ENCODE measurements at places on chromosomes 6 and 20.

GRCh38 chr6:108364470-108364869 lies 69.6 kb downstream of the AFG1L start:
- DNase-seq, result no peak

- no peak for DNase-seq
Measured at GRCh38 chr6:148103436-148103835, 239.2 kb upstream of the SASH1 start.

DNA sequence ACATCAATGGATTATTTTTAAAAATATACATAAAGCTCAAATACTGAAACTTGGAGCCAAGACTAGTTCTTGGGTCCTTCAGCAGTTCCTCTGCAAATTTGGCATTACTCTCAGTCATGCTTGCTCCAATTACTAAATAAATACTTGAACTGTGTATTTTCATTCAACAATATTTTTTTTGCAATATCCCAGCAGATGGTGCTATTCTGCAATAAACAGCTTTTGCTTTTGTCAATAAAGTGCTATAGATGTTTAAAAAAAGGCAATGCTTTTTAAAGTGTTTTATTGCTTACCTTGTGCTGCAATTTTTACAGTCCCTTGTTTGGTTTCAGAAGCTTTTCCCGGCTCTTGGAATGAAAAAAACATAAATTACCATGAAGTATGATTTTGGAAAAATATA lies 243.4 kb downstream of the TRDN start:
- DNase-seq, result peak; percentile 39

DNA sequence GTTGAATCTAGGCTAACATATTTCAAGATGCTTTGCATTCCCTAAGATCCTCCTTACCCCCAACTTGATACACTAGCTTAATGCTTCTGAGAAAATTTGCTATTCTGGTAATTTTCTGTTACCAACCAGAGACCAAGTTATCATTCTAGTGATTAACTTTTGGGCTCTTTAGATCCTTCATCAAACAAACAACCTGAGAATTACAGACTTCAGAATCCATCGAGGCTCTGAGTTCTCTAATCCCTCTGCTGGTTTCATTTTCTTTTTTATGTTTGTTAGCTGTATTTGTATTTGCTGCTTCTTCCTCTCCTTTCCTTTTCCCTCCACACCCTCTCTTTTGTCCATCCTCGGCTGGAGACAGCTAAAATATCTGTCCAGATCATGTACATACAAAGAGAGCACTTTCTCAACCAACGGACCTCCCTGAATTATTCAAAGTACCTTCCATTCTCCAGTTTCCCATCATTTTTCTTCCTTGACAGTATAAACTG lies 98.7 kb upstream of the RIPOR2 start:
- DNase-seq, result no peak

DNA sequence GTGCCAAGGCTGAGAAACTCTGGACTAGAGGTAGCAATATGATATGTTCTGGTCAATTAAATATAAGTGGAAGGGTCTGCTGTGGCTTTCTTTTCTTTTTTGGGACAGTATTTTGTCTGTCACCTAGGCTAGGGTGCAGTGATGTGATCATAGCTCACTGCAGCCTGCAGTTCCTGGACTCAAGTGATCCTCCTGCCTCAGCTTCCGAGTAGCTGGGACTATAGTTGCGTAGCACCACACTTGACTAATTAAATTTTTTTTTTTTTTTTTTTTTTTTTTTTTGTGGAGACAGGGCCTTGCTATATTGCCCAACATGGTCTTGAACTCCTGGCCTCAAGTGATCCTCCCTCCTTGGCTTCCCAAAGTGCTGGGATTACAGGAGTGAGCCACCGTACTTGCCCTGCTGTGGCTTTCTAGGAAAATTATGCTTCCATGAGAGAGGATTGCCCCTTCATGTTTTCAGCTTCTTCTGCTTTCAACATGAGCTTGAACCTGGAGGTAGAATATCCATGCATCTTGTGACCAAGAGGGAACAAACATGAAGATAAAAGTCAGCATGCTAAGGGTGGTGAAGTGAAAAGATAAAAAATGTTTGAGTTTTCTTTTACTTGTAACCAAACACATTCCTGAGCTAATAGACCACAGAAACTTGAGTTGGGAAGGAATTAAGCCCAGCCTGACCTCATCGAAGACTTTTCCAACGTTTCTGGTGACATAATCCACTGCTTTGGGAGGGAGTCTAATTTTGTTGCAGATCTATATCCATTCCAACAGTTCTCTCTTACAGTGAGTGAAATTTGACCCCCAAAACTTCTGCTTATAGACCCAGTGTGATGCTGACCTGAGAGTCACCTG lies 75.1 kb downstream of the CARMIL1 start:
- DNase-seq, result peak; percentile 81

- DNase-seq, result peak; percentile 45
Measured at GRCh38 chr6:109241199-109241598, 141.1 kb downstream of the CD164 start.

GRCh38 chr20:36582821-36583220 lies 9.4 kb downstream of the TGIF2 start:
- DNase-seq, result no peak

DNA sequence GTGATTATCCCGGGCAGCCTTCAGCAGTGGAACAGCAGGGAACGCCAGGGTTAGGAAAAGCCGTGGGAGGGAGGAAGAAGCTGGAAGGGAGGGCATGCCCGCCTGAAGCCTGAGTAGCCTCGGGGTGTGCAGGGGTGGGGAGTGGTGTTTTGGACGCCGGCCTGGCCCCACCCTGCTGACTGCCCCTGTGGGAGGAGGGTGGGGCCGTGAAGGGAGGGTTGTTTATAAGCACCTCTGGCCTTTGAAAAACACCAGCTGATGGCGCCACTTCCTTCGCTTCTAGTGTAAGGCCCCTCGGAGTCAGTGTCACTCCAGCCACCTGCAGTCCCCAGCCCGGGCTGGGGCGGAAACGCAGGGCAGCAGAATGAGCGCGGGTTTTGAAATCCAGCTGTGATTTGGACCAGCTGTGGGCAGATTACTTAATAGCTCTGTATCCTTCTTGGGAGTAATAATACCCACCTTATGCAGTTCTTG lies 52.8 kb upstream of the BMP6 start:
- peak; percentile 69 for DNase-seq

- peak; percentile 75 for DNase-seq
Measured at GRCh38 chr6:15244620-15245360, 1.1 kb upstream of the JARID2 start.

- no peak for DNase-seq
Measured at GRCh38 chr6:132929141-132929540, 114.8 kb downstream of the RPS12 start.

DNA sequence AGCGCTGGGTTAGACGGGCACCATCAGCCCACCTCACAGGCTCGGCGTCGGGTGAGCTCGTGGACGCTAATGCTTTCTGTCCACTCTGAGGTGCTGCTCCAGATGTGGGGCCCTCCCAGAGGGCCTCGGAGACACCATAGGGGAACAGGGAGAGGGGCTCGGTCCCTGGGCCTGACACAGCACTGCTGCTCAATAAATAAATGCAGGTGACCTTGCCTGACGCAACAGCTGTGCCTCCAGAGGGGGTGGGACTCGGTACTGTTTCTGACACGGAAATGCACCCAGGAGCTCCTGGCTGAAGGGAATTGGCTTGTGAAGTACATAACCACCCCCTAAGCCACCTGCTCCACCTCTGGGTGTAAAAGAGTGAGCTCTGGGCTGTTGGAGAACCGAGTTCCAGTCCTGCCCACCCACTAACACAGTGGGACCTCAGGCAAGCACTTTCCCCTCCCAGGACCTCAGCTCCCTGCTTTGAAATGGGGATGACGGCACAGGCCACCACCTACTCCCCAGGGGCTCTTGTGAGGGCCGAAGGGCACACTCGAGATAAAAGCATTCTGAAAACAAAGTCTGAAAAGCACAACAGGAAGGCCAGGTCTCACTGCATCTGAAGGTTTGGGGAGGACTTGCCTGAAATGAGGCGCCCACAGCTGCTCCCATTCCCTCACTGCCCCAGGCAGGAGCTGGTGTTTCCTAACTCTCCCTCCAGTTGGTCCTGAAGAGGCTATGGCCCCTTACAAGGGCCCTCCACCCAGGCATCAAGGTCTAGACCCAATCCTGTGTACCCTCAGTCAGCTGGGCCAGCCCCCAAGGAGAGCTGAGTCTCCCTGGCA lies 6.7 kb downstream of the KCNK15 start:
- DNase-seq, result no peak

GRCh38 chr20:1302685-1303541 lies 26.0 kb downstream of the SDCBP2 start:
- DNase-seq, result no peak

GRCh38 chr6:69265706-69266105 lies 531.1 kb downstream of the LMBRD1 start:
- no peak for DNase-seq

GRCh38 chr6:30130179-30130679 lies 5.7 kb upstream of the TRIM40 start:
- no peak for DNase-seq

GRCh38 chr20:4901031-4901818 lies 100.1 kb downstream of the SLC23A2 start:
- DNase-seq, result no peak

- no peak for DNase-seq
Measured at GRCh38 chr6:31287619-31288018, 15.7 kb upstream of the HLA-C start.

GRCh38 chr6:25703005-25703404 lies 51.0 kb downstream of the SCGN start:
- DNase-seq, result no peak

DNA sequence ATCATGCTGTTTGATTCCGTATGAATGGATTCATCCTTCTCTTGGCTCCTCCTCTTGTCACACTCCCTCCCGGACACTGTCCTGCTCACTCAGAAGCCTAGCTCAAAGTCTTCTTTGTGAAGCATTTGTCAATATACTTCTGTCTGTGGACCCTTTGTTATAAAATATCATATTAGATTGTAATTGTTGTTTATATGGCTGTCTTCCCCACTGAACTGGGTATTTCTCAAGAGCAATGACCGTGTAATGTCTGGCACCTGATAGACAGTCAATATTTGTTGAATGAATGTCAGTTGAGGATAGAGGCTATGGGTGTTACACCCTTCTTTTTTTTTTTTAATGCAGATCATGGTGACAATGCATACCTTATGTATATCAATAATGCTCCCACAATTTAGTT lies 335.3 kb downstream of the SOX4 start:
- DNase-seq, result no peak

DNA sequence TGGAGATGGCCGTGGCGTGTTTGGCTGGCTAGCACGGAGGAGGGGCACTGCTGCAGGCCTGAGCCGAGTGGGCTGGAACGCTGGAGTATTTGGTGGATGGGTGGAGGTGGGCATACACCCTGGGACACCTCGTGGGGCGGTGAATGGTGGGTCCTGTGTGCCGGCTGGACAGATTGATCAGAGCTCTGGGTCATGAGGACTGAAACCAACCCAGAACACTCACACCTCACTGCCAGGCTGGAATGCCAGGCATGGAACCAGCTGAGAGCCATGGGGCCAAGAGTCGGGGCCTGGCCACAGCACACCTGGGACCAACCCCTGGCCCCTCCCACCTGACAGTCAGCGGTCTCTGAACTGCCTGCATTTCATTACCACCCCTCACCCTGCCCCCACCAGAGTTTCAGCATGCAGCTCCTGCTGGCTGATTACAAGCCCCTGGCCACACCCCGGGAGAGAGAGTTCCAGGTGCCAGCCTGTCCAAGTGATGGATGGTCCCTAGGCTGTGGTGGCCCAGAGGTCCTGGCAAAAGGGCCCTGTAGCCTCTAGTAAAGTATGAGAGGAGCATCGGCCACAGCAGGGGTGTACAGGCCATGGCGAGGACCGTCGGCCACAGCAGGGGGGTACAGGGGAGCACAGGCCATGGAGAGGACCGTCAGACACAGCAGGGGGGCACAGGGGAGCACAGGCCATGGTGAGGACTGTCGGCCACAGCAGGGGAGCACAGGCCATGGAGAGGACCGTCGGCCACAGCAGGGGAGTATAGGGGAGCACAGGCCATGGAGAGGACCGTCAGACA lies 3.3 kb downstream of the NPBWR2 start:
- no peak for DNase-seq

GRCh38 chr20:51487565-51488268 lies 54.8 kb downstream of the NFATC2 start:
- DNase-seq, result peak; percentile 38

DNA sequence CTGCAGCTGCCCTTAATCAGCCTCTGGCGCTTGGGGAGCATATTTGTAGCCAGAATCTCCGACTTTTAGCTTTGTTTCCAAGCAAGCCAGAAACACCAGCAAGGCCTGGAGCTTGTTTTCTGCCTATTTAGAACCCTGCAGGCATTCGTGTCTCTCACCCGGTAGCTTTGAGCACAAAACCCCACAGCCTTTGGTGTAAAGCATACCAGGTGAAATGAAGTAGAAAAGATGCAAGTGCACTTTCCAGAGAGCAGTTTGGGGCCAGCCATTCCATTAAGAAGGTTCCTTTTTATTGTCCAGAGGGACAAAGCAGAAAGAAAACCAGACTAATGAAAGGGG lies 736 bp downstream of the FAM217B start:
- DNase-seq, result no peak

- DNase-seq, result no peak
Measured at GRCh38 chr6:35610830-35611229, 77.9 kb downstream of the FKBP5 start.

- no peak for DNase-seq
Measured at GRCh38 chr6:79146421-79146820, 68.4 kb upstream of the PHIP start.

- DNase-seq, result peak; percentile 50
Measured at GRCh38 chr6:140956571-140957369, 1176.0 kb upstream of the GJE1 start.

DNA sequence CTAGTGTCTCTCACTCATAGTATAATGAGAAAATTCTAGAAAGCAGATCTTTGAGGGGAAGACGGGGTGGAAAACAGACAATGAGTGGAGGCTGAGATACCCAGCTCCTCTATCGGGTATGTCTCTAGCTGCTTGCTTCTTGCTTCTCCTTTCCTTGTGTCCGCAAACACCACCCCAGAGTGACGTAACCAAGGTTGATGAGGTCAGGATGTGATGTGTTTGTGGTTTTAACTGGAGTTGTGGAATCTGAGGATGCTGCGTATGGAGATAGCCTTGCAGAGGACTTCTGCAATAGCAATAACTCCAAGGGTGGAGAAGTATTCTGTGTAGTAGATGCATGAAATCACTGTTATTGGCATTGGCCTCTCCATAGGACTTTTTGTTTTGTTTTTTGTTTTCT lies 132.7 kb upstream of the IFNGR1 start:
- no peak for DNase-seq

GRCh38 chr6:166586424-166587156 lies at the start of gene RAMACL:
TSS of gene RAMACL (minus strand) at chr6:166586678. CDS start at chr6:166586477, 201 bp downstream.
- DNase-seq, result no peak

DNA sequence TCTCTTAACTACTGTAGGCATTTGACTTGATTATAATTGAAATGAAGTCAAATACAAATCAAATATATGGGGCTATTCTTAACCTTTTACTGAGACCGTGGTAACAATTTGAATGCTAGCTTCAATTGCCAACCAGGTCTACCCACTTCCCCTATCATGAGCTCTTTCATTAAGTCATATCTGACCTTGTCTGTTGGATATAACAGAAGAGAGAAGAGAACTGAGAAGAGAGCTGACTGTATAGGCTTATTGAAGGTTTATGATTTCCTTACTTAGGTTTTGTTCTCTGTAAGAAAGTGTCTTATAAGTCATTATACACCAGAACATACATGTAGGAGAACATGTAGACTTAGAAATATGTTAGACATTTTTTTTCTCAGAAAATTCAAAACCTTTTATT lies 549.4 kb downstream of the COL12A1 start:
- DNase-seq, result no peak

- DNase-seq, result no peak
Measured at GRCh38 chr6:169362501-169363121, 109.0 kb upstream of the THBS2 start.

- no peak for DNase-seq
Measured at GRCh38 chr6:6808343-6808742, 219.8 kb downstream of the LY86 start.

All from fibroblast of the aortic adventitia (primary cell).